CD8-positive, alpha-beta memory T cell (primary cell): ENCODE measurements at places on chromosomes 3 and 15.

DNA sequence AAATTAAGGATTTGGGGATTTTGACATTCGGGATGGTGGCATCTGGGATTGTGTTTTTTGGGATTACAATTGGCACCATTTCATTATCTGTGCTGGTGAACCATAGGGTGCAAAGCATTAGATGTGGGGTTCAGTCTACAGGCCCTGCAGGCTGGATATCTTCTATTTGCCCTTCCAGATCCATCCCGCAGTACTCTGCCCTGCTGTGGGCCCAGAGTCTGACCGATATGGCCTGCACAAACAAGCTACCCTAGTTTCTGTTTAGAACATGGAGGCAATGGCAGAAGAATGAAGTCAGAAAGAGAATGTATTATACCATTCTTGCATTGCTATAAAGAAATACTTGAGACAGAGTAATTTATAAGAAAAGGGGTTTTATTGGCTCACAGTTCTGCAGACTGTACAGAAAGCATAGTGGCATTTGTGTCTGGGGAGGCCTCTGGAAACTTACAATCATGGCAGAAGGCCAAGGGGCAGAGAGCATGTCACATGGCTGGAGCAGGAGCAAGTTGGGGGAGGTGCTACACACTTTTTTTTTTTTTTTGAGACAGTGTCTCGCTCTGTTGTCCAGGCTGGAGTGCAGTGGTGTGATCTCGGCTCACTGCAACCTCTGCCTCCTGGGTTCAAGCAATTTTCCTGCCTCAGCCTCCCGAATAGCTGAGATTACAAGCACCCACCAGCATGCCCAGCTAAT, 93.7 kb downstream of the NCEH1 start:
- DNase-seq = no peak

- no peak for DNase-seq
Measured at GRCh38 chr15:51801391-51801835, 28.0 kb upstream of the TMOD3 start.

GRCh38 chr3:189947068-189947467, 173.6 kb downstream of the P3H2 start:
- no peak for DNase-seq

- DNase-seq = no peak
Measured at GRCh38 chr15:66895794-66896453, 169.5 kb upstream of the SMAD3 start.

DNA sequence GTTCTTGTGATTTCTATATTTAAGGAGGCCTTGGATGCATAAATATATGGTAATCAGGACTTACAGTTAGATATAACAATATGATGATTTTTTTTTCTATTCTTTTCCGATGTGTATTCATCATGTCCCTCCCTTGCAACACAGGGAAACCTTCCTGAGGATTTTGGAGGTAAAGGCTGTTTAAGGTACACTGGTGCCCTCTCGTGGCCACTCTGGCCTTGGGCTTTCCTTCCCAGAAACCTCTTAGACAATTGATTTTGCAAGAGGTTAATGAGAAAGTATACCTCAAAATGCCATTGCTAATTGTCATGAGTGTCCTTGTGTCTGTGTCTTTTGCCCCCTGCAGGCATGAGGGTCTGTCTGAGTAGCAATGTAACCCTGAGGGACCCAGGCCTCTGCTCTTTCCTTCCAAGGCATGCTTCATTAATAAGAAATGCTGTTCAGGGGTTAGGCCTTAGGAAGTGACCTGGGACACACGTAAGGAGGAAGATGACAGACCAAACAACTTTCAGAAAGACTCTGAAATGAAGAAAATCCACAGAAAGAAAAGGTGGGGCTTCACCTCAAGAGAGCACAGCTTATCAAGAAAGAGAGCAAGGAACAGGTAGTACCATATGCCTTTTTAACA, 70.3 kb upstream of the PPP2R3A start:
- DNase-seq = no peak

DNA sequence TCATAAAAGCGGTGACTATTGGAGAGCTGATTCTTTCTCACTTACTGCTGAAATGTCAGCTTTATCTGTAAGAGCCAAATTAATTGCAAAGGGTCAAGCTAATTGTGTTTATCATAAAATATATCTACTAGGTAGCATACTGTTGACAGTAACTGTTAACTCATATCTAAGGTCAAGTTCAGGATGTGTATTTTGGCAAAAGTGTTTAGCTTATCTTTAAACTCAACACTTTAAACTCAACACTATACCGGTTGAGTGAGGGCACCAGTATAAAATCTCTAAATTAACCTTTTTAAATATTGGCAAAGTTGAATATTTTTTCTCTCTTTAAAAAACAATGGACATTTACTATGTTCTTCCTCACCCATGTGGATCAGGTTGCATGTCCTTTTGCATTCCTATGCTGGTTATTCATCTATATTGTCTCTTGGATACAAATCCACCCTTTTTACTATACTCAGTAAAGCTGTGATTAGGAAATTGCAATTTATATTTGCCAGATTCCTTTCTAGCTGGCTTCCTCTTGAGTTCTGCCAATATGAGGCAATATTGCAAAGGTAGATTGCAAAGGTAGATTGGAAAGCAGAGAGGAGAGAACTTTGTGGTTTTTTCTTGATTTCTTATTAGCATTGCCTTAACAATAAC, 344.6 kb upstream of the DCBLD2 start:
- DNase-seq = no peak

GRCh38 chr15:40951764-40952163, 1.5 kb upstream of the CHAC1 start:
- DNase-seq = no peak

GRCh38 chr3:184260724-184261269, 556 bp downstream of the CAMK2N2 start:
- DNase-seq = no peak

GRCh38 chr3:129723558-129724324, 117.3 kb upstream of the PLXND1 start:
- DNase-seq = no peak

GRCh38 chr3:141681390-141681780, 56.7 kb upstream of the RNF7 start:
- DNase-seq = no peak
